ENCODE measurements at places on chromosomes 5 and 9. TPM values are rescaled to one million over a fixed set of nuclear protein-coding genes. Genes with fewer than 3 reads are reported as not detected.

Gene IFNB1
- not detected for total RNA-seq

Gene SEC61B
- 73.8 TPM for total RNA-seq

Gene SPINK4
- total RNA-seq, result not detected

Gene TRIO
- total RNA-seq, result 269 TPM

Gene ALDH1A1
- total RNA-seq, result 187 TPM

Gene C1QTNF2
- not detected for total RNA-seq

Gene SETD9
- not detected for total RNA-seq

Gene KIAA1191
- 398 TPM for total RNA-seq

Gene CCDC192
- not detected for total RNA-seq

Gene ADRA1B
- total RNA-seq, result 0.45 TPM

Gene PDZD2
- total RNA-seq, result 8.9 TPM

Gene TCF7
- 9.9 TPM for total RNA-seq

Gene PTPN3
- 15.4 TPM for total RNA-seq

Gene ANKRD18B
- not detected for total RNA-seq

Gene PCDHA2
- total RNA-seq, result not detected

Gene DMAC1
- 25.5 TPM for total RNA-seq

Gene PCDHGA1
- total RNA-seq, result 0.18 TPM

Gene DOCK8
- 6.6 TPM for total RNA-seq

Gene CTXN3
- total RNA-seq, result not detected

Gene ZNG1C
- total RNA-seq, result 4.1 TPM

Gene FAM114A2
- total RNA-seq, result 25.5 TPM

Gene LEAP2
- not detected for total RNA-seq

Gene CCDC183
- 1.7 TPM for total RNA-seq

Gene PCDHGA7
- 29.0 TPM for total RNA-seq

Gene SPINK1
- total RNA-seq, result 1,996 TPM

Gene SPATA31A3
- not detected for total RNA-seq

Gene PPP3R2
- total RNA-seq, result not detected

Gene CYFIP2
- 116 TPM for total RNA-seq

Gene FCHO2
- 46.1 TPM for total RNA-seq

Gene PGM5
- 72.7 TPM for total RNA-seq

Gene OGN
- total RNA-seq, result 4.6 TPM

Gene PHF24
- not detected for total RNA-seq

Gene C5orf63
- total RNA-seq, result 1.8 TPM

Gene CA9
- total RNA-seq, result 239 TPM

Gene IL13
- total RNA-seq, result not detected

Gene BAAT
- total RNA-seq, result 0.55 TPM

Gene GGTA1
- 7.0 TPM for total RNA-seq

Gene GBA2
- 210 TPM for total RNA-seq

Gene NEURL1B
- 10.5 TPM for total RNA-seq

Gene PLCXD3
- 2.9 TPM for total RNA-seq

Gene CCNJL
- total RNA-seq, result 2.4 TPM

Gene CDC26
- 14.3 TPM for total RNA-seq

Gene CARD9
- total RNA-seq, result 8.2 TPM

Gene RFESD
- not detected for total RNA-seq

Gene FBP1
- total RNA-seq, result 34.4 TPM

Gene GLRA1
- not detected for total RNA-seq

Gene CSF2
- total RNA-seq, result not detected
